ENCODE measurements at places on chromosomes 1 and 21.

DNA sequence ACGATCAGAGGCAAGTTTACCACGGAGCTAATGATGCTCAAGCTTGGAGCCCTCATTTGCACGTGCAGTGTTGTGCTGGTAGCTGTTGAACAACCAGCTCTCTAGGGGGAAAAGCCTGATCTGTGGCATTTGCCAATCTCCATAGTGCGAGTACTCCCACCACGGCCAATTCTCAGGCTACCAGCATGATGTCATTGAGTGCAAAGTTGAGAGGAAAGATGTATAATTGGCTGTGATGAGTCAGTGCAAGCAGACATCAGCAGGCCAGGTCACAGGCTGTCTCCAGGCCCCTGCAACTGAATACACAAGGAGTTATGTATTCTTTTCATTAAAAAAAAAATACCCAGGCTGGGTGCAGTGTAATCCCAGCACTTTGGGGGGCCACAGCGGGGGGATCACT, 233.1 kb upstream of the VAMP3 start:
- DNase-seq = no peak

DNA sequence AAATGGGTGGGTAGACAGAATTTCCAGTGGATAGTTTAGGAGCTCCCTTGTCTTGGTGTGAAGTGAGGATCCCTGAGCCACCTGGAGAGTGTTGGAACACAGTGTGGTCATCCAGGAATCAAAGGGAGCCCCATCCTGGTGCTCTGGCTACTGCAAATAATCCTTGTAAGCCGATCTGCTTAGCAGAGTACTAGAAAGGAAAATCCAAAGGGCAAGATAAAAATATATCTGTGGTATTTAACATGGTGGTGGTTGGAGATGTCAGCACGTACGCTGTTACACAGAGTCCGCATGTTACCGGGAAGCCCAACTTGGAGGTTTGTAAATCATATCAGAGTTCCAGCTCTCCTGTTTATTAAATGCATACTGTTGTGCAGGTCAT, 39.0 kb downstream of the VANGL1 start:
- DNase-seq = no peak

DNA sequence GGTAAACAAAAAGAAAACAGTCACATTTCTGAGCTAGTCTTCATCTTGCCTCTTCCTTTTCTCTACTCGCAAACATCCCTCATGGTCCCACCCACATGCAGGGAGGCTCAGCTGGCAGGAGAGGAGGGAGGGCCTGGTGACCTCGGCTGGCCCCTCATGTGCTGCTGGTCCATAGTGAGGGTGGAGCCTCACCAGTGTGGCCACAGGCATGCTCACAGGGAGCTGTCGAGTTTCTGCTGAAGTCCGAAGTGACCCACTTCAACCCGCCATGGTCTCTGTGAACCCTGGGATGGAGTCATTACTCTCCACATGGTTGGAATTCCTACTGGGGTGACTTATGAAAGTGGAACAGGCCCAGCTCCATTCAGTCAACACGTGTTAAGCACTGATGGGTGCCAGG, 253.4 kb downstream of the RHOU start:
- DNase-seq = no peak

DNA sequence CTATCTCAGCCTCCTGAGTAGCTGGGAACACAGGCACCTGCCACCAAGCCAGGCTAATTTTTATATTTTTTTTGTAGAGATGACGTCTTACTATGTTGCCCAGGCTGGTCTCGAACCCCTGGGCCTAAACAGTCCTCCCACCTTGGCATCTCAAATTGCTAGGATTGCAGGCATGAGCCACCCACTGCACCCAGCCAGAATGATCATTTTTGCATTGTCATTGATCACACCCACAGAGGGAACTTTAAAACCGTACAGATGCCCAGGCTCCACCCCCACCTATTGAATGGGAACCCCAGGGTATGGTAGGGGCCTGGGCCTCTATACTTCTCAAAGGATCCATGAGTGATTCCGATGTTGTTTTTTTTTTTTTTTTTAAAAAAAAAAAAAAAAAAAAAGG, 36.7 kb downstream of the ETNK2 start:
- no peak for DNase-seq

DNA sequence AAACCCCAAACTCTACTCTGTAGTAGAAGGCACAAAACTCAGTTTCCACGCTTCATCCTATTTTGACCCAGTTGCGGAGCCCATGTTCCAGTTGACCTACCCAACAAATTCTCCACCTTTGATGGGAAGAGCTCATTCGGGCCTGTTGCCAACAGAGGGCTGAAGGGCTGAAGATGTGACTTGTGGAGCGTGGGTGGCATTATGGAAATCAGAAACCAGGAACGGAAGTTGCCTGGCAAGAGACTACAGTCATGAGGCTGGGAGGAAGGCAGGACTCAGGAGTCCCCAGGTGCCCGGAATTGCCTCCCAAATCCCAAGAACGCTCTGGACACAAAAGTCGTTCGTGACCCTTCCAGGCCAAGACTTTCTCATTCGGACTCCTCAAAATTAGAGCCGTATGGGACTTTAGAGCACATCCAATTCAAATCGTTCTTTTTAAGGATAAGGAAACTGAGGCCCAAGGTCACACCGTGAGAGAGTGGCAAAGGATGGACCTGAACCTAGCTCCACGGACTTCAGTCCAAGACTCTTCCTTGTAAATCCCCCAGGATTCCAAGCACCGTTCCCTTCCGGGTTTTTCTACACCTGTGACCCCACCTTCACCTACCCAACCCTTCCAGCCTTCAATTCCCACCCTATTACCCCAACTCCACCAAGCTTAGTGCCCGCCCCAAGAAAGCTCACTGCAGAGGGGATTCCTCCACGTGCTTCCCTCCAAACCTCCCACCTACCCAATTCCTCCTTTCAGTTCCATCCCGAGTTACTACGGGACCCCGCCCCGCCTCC, 739 bp downstream of the SMG5 start:
- DNase-seq = no peak

DNA sequence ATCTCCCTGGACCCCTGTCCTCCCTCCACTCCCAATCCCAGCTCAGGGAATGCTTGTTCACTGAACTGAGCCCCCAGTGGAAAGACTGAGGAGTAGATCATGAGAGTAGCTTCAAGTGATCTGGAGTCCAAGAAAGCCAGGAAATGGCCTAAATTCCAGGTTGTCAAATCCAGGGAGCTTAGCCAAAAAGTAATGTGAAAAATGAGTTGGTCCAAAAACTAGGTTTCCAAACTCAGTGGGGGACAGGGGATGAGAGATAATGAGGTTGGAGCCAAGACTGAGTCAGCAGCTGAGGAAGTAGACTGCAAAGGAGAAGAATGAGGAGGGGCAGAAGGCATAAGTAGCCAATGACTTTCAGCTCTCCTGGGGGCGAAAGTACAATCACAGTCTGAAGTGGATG, 284.1 kb upstream of the BEND5 start:
- no peak for DNase-seq

GRCh38 chr1:226981838-226982237, 41.7 kb downstream of the COQ8A start:
- no peak for DNase-seq

DNA sequence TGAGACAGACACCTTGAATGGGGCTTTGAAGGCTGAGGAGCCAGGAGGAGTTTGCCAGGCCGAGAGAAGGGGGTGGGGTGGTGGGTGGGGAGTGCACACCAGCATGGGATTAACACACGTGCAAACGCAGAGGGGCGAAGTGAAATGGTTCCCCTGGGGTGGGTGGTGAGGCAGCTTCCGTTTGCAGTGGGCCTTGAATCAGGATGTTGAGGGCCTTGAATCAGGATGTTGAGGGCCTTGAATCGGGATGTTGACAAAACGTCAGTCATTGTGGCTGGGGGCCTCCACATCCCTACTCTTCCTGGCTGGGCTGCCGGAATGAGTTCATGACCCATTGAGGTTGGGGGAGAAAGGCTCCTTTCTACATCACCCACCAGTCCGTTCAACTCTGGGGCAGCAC, 16.6 kb downstream of the LDLRAP1 start:
- no peak for DNase-seq

GRCh38 chr1:215166886-215167285, 84.3 kb downstream of the KCNK2 start:
- DNase-seq = no peak

DNA sequence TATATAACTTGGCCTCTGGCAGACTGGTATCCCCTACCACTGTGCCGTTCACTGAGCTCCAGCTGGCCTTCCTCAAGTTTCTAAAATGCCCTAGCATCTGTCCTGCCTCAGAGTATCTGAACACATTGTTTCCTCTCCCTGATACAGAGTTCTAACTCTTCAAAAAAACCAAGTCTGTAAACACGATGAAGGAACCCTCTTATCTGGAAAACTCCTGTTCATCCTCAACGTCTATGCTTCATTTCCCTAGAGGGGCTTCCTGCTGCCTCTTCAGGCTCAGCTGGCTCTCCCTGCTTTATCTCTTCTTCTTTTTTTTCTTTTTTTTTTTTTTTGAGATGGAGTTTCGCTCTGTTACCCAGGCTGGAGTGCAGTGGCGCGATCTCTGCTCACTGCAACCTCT, 5.6 kb downstream of the BSDC1 start:
- DNase-seq = no peak

DNA sequence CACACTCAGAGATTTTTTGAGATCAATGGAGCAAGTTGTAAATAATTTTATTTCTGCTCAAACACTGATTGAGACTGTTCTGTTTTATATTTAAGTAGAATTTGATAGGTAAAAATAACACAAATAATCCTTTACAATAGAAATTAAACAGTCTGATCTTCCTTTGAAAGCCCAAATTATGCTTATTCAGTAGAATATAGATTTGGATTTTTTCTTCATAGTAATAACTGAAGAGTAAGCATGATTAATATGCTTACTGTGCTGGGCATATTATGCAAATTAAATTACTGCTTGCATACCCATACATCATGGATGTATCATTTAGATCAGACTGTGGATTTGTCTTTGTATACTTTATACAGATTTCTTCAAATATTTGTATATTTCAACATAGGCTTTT, 121.4 kb downstream of the LEPR start:
- no peak for DNase-seq

GRCh38 chr1:152458384-152459185, 44.5 kb upstream of the CRNN start:
- peak; percentile 88 for DNase-seq

DNA sequence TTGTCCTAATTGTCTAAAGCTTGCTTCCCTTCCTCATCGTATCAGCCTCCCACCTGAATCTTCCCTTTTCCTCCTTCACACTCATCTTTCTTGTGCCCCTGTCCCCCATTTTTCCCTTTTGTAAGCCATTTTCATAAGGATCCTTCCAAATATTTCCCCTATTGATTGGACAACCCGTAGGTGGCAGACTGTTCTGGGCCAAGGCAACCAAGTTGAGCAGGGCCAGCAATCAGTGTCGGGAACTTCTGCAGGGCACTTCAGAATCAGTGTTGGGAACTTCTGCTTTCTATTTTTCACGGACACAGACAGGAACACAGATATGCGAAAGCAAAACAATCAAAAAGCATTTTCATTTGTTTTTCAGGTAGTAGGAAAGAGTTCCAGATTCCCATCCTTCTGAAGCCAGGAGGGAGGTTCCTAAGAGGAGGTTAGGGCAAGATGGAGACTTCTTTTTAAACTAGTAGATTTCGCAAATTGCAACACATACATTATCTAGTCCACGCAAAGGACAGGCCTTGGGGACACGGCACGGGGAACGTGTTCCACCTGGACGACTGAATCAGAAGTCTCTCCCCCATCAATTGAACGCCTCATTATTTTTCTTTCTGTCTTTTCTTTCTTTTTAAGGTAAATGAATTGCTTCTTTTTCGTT, 691 bp upstream of the MPZL1 start:
- DNase-seq = peak; percentile 83

DNA sequence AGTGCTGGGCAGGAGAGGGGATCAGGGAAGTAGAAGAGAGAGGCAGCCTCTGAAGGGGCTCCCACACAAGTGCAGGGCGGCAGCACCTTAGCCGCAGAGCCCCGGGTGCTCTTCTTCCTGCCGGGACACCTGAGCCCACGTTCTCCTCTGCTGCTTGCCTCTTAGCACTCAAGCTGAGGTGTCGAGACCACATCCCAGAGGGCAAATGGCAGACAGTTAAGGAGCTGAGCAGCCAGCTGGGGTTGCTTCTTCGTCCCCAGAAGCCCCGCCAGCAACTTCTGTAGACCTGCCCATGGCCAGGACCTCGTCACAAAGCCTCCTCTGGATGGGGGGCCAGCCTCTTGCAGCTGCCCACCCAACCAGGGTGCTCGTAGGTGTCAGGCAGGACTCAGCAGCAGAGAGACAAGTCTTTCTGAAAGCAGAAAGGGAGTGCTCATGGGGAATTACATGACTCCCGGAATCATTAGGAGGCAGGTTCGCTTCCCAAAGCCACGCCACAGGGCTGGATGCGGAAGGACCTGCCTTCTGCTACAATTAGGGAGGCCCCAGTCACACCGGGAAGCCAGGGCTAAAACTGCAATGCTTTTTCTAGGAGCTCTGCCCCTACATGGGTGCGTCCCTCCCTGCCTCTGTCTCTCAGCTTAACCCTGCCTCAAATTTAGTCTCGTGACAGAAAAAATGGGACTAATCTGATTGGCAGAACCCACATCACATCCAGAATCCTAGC, 141.4 kb upstream of the RAB4A start:
- DNase-seq = no peak

DNA sequence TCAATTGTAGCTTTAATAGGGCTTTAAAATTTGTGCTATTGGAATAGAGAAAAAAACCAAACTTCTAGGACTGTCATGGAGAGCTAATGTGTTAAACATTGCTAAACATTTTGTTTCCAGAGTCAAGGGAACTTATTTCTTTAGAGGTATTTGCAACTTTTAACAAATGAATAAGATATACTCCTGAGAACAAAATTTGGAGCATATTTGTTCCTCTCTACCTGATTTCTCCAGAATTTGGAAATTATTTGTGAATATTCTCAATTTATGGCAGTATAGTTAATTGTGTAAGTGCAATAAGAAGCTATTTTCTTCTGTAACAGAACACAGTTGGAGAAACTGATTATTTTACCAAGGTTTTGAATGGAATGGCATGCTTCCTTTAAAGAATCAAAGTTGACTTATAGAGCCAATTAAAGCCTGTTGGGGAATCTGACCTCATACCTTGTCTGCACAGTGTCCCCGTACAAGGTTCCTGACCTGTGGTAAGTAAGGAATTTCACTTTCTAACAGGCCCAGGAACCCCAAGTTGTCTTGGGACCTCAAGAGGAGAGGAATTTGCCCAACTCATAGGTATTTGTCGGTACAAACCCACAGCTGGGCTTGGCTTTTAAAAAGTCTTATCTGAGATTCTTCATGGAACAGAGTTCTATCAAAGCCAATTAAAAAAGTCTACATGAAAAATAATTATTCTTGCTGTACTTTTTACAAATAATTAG, 72.6 kb upstream of the CSF1 start:
- DNase-seq = no peak

Data from pons (tissue), 1 donor.